ENCODE measurements at places on chromosomes 1 and 21.

DNA sequence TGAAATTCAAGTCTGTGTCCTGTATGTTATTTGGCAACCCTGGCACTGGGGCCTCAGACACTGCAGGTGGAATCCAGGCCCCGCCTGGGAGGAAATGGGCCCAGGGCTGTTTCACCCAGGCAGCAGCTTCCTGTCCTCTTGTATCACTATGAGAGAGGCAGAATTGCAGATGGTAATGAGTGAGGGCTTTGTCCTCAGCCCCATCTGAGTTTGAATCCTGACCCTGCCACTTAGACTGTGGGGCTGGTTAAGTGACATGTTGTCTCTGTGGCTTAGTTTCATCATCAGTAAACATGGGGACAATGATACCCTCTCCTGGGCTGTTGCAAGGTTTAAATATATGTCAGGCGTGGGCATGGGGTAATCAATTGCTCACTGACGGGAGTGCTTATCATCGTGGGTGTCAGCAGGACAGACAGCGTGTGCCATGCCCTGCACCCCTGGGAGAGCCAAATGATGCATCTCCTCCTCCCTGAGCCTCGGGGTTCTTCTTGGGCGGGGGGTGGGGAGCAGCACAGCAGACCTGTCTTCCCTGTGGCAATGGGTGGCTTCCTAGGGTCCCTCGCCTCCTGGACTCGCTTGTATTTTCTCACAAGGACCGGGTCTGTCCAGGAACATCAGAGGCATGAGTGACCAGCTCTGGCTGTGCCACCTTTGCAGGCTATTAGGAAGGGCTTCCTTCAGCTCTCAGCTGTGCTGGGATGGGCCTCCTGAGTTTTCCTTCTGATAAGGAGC, 42.1 kb downstream of the ARHGEF10L start:
- no peak for DNase-seq

- no peak for DNase-seq
Measured at GRCh38 chr21:35945089-35945671, 115.1 kb downstream of the SETD4 start.

- DNase-seq = no peak
Measured at GRCh38 chr1:47228644-47229030, 3.4 kb downstream of the TAL1 start.

DNA sequence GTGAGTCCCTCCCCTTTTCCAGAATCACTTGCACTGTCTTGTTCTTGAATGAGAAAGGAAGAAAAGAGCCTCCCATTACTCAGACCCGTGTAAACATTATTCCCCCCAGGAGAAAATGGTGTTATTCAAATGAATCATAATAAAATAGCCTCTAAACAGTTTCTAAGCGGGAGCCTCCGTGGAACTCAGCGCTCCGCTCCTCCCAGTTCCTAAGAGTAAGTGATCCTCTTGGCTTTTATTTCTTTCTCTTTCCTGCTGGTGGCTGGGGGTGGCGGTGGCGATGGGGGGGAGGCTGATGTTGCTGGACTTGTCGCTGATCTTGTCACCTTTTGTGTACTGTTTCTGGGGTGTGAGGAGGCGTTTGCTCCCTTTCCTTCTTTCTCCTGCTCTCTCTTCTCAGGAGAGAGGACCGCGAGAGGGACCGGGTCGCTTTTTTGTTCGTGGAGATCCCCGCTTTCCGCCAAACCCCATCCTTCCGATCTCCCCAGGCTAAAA, 781 bp downstream of the PROX1 start:
- no peak for DNase-seq

DNA sequence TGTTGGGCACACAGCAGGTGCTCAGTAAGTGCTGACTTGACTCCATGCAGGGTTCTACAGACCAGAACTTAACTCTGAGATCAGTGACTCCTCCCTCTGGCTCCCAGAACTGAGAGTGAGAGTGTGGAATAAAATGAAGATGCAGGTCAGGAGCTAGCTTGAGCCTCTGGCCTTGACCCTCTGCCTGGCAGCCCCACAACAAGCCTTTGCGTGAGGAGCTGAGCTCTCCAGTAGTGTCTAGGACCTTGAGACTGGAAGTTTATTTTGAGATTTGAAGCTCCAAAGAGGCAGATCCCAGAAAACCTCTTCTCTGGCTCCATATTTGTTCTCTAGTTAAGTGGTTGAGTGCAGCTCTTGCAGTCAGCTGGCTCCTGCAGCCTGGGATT, 3.4 kb upstream of the WNT2B start:
- DNase-seq = no peak

GRCh38 chr21:35905963-35906345, 154.4 kb downstream of the SETD4 start:
- no peak for DNase-seq

DNA sequence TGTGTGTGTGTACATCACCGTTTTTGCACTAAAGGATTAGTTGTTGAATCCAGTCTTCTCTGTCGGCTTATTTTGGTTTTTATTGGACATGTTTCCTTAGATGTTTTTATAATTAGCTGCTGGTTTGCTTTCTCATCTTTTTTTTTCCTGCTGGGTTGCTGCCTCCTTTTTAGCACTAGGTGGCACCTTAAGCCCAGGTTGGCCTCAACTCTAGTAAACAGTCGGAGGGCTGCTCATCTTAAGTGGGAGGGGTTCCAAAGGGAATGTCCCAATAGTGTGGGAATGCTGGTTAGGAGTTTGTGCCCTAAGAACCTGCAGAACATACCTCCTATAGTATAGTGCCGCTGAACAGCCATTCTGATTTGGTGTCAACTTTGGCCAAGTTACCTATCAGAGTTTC, 570.1 kb upstream of the CXADR start:
- no peak for DNase-seq

DNA sequence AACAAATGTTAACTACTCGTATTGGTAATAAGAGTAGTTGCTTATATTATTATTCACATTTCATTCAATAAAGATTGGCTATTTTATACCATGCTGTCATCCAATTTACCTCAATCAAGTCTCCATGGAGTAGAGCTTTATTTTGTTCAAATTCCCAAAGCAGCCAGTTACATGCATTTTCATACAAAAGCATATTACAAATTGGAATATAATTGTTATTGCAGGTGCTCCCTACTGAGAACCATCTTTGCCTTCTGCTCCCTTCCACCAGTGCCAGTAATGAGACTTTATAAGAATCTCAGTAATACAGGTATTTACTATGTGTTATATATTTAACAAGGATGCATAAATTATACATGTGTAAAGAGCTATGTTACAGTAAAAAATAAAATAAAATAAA, 54.2 kb downstream of the FOXJ3 start:
- no peak for DNase-seq

GRCh38 chr1:8424539-8425116, 106.7 kb downstream of the SLC45A1 start:
- no peak for DNase-seq

- no peak for DNase-seq
Measured at GRCh38 chr21:34974162-34974981, 74.7 kb downstream of the RUNX1 start.

GRCh38 chr1:246765521-246765920, 41.3 kb downstream of the SCCPDH start:
- DNase-seq = no peak

DNA sequence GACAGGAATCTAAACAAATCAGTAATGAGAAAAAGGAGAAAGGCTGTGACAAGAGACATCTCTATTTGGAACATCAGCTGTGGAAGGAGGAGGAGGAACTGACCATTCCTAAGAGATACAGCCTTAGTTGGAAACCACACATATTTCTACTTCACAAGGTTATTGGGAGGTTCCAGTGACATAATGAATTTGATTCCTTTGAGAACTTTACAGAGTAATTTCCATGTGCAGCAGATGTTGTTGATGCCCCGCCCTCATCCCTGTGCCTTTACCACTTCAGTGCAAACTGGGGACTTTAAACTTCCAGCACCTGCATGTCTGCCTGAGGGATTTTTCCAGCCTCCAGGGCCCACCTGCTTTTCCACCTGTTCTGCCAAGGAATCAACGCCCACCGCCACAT, 9.3 kb upstream of the ST6GALNAC5 start:
- DNase-seq = no peak

- DNase-seq = no peak
Measured at GRCh38 chr21:34122047-34122446, 48.7 kb downstream of the MRPS6 start.

DNA sequence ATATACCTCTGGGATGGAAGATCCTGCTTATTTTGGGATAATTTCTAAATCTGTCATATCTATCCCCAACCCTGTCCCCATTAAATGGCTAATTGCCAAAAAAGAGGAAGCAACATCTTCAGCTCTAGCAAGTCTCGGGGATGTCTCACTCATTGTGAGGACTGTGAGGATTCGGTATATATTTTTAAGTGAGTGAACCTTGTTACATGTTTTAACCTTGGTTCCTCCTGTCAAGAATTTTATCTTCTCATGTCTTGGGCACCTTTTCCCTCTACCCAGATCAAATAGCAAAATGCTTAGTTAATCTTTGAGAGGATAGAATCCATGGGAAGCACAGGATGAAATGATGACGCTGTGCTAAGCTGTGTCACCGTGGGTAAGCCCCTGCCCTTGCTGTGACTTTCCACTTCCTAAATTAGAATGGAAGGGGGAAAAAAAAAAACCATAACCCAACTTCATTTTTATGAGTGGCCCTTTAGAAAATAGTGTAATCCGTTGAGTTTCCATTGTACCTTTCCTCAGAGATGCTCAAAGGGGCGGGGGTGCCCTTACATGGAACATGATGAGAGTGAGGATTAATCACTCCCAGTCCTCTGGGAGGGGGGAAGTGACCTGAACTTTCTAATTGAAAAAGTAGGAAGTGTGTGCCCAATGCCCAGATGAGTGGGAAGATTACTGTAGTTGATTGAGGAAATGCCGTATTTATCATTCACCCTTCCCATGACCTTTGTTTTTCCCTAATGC, 7.6 kb downstream of the ATP1A1 start:
- DNase-seq = no peak

DNA sequence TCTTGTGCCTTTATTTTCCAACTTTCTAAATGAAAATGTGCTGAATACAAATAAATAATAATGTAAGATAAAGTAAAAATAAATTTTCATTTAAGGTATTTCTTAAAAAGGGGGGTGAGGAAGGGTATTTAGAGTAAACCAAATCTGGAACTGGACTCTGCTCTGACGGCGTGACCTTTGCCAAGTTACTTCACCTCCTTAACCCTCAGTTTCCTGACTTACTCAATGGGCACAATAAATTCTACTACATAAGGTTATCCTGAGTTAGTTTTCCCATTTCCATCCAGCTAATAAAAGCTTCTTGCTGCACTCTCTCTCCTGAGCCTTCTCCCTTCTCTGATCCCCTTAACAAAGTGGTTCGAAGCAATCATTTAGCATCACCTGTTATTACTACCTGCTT, 93.9 kb downstream of the NID1 start:
- DNase-seq = no peak

GRCh38 chr1:181081395-181081794, 7.1 kb upstream of the IER5 start:
- DNase-seq = peak; percentile 41

GRCh38 chr1:119582801-119583200, 65.3 kb downstream of the ZNF697 start:
- DNase-seq = peak; percentile 9

GRCh38 chr1:17466359-17466758, 26.9 kb upstream of the RCC2 start:
- no peak for DNase-seq

DNA sequence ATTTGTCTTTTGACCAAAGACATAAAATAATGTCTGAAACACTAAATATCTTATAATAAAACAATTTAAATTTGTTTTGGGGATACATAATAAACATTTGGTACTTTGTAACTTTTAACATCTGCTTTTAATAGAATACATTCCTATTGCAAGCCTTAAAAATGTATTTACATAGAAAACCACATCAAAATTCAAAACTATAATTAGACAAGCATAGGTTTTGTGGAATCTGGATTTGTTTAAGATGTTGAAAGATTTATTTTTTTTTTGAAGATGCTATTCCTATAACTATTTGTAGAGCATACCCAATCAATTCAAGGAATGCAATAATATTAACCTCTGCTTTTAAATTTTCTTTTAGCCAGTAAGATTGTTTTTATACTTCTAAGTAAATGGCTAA, 125.7 kb downstream of the FMN2 start:
- no peak for DNase-seq

GRCh38 chr1:30033256-30034104, 689.9 kb downstream of the MATN1 start:
- no peak for DNase-seq

DNA sequence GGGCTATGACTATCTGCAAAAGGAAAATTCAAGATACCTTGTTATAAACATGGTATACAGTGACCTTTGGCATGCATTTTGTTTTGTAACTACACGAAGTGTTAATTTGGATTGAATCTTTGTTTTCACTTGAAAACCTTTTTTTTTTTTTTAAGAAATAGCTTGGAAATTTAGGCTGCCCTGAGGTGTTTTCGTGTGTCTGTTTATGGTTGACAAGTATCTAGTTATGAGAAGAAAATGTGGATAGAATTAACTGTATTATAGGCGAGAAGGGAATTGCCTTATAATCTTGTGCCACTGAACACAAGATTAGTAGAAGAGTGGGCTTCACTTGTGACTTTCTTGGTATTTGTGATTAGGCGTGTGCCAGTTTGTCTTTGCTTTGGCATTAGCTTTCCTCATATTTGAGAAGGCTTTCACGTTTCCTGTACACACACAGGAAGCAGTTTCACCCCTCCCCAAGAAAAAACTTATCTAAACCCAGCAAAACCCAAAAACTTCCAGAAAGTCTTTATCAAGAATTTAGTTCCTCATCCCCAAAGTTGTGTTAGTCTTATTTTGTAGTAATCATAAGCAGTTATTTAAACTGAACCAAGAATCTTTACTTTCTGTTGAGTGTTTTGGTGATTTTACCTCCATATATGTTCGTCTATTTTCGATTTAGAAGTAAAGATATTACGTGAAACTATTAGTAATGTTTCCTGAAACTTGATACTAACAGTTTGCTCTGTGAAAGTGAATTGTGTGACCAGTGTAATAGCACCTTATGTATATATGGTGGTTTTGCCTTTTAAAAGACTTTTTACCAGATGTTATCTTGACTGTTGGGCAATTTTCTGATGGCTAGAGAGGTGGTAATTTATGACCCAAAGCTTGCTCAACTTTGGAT, 3.8 kb downstream of the DYRK1A start:
- no peak for DNase-seq

- DNase-seq = no peak
Measured at GRCh38 chr1:231177936-231178335, 16.1 kb downstream of the TRIM67 start.

GRCh38 chr1:69413129-69413528, 154.6 kb upstream of the LRRC7 start:
- no peak for DNase-seq
